Stimulated activated CD4-positive, alpha-beta T cell treated with anti-CD3 and anti-CD28 coated beads, Interleukin-1b, Interleukin-23, amount 100 ng/mL, for 1 hour (primary cell): ENCODE measurements at places on chromosomes 4 and X.

DNA sequence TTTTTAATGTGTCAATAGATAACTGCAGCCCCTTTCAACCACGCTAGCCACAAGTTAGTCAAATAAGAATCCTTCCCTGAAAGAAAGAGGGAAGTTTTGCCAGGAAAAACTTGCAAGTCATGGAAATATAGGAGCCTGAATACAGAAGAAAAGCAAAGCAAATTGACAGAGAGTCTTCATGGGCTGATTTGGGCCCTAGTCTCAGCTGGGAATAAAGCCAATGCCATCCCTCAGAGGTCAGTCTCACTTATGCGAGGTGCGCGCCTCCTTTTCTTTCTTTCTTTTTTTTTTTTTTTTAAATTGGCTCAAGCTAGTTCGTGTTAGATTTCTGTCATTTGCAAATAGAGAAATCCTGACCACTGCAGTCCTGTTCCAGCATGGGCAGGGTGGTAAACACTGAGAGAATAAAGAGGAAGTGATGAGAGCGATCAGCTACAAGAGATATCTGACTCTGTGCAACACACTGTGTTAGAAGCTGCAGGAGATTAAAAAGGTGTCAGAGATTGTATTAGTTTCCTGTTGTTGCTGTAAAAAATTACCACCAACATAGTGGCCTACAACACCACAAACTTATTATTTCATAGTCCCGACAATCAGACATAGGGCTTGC lies 299.7 kb downstream of the LDB2 start:
- DNase-seq = no peak

- DNase-seq = no peak
Measured at GRCh38 chrX:144730471-144730870, 516.8 kb upstream of the SPANXN1 start.

DNA sequence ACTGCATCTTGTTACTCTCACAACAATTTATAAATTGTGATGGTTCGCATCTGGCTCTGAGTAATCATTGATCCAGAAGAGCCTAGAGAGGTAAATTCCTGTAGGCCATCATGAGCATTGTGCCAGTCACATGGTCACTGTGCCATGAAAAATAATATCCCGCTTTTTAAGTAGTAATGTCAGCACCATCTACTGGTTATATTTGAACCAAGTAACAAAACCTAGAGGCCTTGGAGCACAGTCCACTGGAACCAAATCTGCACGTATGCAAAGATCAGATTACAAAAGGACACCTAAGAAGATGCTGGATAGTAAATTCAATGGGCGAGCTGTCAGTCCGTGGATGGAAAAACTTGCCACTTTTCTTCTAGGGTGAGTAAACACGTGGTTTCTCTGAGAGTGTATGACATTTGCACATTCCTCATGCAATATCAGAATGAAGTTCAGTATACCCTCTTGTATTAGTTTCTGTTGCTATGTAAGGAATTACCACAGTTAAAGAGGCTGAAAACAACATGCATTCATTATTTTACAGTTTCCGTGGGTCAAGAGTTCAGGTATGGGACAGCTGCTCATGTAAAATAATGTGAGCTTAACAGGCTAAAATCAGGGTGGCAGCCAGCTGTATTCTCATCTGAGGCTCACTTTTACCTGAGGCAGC lies 26.8 kb downstream of the FAM114A1 start:
- no peak for DNase-seq

DNA sequence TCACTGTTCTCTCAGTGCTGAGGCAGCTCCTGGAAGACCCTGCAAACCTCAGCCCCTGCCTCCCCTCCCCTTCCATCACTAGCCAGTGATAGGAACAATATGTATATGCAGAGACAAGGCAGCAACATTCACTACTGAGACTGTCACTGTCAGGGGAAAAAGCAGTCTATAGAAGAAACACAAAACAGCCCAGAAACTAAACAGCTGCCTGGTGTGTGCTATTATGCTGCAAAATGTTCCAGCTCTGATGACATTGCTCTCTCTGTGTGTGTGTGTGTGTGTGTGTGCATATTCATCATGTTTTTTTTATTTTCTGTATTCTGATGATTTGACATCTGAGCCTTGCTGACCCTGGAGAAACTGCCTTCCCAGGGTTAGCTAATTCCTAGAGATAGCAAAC lies 147.2 kb downstream of the SPATA18 start:
- no peak for DNase-seq
